PC-9 (cell line): ENCODE measurements at places on chromosomes 5 and 9. TPM values are rescaled to one million over a fixed set of nuclear protein-coding genes. Genes with fewer than 3 reads are reported as not detected.

- H3K4me1 ChIP-seq: no peaks in the 10 kb centered on the region; the same call in 1 of the 2 replicates
- peaks cover 41% of the 10 kb centered on the region for H3K27me3 ChIP-seq
- no peaks in the 10 kb centered on the region for H3K36me3 ChIP-seq
- no peak overlapping the region for H3K4me3 ChIP-seq
Observed at GRCh38 chr9:91816356-91816755, 133.7 kb downstream of the ROR2 start.

GRCh38 chr5:43110606-43111170 is 10.0 kb upstream of the ZNF131 start:
- H3K27ac ChIP-seq: no peak overlapping the region
- DNase-seq: no peak
- H3K27me3 ChIP-seq: no peaks in the 10 kb centered on the region
- H3K4me1 ChIP-seq: no peaks in the 10 kb centered on the region
- H3K4me3 ChIP-seq: no peak overlapping the region
- H3K36me3 ChIP-seq: no peaks in the 10 kb centered on the region

CACFD1 gene
- 28.7 and 32.7 TPM in 2 replicates for total RNA-seq

GRCh38 chr9:136201609-136202453 is 3.1 kb downstream of the LHX3 start:
- no peak overlapping the region for H3K4me3 ChIP-seq
- H3K4me1 ChIP-seq: peaks cover 3% of the 10 kb centered on the region
- H3K27me3 ChIP-seq: no peaks in the 10 kb centered on the region
- no peak for DNase-seq
- no peaks in the 10 kb centered on the region for H3K36me3 ChIP-seq

GRCh38 chr5:103450333-103451061 is 112.1 kb downstream of the NUDT12 start:
- H3K27ac ChIP-seq: peak overlapping the region; percentile 44
- no peak overlapping the region for H3K4me3 ChIP-seq
- DNase-seq: peak; percentile 71
- no peaks in the 10 kb centered on the region for H3K36me3 ChIP-seq
- H3K27me3 ChIP-seq: no peaks in the 10 kb centered on the region
- peaks cover 19% of the 10 kb centered on the region for H3K4me1 ChIP-seq

- no peak overlapping the region for H3K4me3 ChIP-seq
- H3K27me3 ChIP-seq: peaks cover 6% of the 10 kb centered on the region; the same call in 1 of the 2 replicates
- no peaks in the 10 kb centered on the region for H3K36me3 ChIP-seq
- H3K27ac ChIP-seq: no peak overlapping the region
- no peak for DNase-seq
Observed at GRCh38 chr9:10613419-10613818, 617 bp upstream of the PTPRD start.

DNA sequence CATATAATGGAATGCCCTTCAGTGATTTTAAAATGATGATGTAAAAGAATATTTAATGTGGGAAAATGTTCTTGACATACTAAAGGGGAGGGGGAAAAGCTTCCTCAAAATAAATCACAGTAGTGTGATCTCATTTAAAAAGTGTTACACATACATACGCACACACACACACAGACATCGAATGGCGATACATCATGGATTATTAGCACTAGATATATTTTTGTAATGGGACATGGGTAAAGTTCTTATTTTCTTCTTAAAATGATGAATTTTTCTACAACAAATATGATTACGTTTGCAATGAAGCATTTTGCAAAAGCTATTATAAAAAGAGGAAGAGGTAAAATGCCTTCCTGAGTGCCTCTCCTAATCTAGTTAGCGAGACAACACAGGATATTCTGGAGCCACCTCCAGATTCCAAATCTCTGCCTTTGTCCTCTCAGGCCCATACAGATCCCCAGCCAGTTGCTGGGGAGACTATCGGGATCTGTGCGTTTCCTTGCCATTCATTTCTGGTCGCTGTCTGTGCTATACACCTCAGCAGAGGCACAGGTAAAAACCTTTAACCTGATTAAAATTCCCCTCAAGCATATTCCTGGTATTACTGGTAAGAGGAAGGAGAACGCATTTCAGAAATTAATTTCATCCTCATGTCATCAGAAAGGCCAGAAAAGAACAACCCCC is 69.6 kb downstream of the SLC28A3 start:
- no peaks in the 10 kb centered on the region for H3K4me1 ChIP-seq
- no peak for DNase-seq
- H3K4me3 ChIP-seq: no peak overlapping the region
- no peaks in the 10 kb centered on the region; the same call in 1 of the 2 replicates for H3K27me3 ChIP-seq
- no peaks in the 10 kb centered on the region for H3K36me3 ChIP-seq
- H3K27ac ChIP-seq: no peak overlapping the region

DNA sequence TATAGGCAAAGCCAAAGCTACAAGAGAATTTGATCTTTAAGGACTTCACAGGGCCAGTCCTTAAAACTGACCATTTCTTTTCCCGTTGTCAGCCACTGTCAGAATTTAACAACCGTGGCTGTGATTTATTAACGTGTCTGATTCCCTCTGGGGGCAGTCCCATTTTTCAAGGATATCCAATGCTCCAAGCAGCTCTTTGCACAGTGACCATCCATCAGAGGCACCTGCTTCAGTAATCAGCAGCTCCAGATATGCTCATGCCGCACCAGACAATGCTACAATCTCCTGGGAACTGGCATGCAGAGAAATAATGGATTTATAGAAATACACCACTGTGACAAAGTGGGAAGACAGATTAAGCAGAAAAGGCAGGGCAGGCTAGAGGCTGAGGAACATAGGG is 163.3 kb upstream of the PPP1R2B start:
- no peaks in the 10 kb centered on the region for H3K36me3 ChIP-seq
- H3K4me1 ChIP-seq: no peaks in the 10 kb centered on the region
- peaks cover 3% of the 10 kb centered on the region; the same call in 1 of the 2 replicates for H3K27me3 ChIP-seq
- no peak overlapping the region for H3K4me3 ChIP-seq

ECM2 gene
- 1.9 and 3.1 TPM in 2 replicates for total RNA-seq

DNA sequence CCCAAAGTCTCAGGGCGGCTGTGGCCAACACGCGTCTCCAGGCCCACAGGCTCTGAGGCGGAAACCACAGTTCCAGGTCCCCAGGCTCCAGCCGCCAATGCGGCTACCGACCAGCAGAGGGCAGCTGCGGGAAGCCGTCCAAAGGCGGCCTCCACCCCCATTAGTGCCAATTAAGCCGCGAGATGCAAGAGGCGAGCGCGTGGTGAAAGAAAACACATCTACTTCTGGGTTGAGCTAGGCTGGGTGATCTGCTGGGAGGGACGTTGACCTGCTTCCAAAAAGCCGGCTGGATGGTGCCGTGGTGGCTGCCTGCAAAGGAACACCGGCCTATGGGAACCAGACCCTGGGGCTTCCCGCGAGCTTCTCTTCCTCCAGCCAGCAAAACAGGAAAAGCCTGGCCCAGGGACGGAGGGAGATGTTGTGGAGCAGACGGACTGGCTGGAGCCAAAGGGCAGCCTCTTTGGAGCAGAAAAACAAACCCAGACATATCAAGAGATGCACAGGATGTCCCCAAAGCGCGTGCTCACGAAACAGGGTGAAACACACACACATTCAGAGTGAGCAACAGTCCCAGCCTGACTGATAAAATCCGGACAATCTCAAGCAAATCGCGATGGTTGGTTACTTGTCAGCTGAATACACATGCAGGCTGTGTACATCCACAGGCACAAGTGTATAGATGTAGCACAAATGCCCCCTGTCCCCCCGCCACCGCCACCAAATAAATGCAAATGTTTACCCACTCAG is 187.1 kb upstream of the BRINP1 start:
- H3K27me3 ChIP-seq: no peaks in the 10 kb centered on the region
- H3K4me1 ChIP-seq: no peaks in the 10 kb centered on the region
- peak; percentile 54 for DNase-seq
- H3K27ac ChIP-seq: no peak overlapping the region
